ENCODE measurements at places on chromosomes 2 and 18. TPM values are rescaled to one million over a fixed set of nuclear protein-coding genes. Genes with fewer than 3 reads are reported as not detected.

The POTEC gene
- total RNA-seq: not detected

The USP40 gene
- 73.8 TPM for total RNA-seq

The DSC2 gene
- total RNA-seq: 7.0 TPM

DNA sequence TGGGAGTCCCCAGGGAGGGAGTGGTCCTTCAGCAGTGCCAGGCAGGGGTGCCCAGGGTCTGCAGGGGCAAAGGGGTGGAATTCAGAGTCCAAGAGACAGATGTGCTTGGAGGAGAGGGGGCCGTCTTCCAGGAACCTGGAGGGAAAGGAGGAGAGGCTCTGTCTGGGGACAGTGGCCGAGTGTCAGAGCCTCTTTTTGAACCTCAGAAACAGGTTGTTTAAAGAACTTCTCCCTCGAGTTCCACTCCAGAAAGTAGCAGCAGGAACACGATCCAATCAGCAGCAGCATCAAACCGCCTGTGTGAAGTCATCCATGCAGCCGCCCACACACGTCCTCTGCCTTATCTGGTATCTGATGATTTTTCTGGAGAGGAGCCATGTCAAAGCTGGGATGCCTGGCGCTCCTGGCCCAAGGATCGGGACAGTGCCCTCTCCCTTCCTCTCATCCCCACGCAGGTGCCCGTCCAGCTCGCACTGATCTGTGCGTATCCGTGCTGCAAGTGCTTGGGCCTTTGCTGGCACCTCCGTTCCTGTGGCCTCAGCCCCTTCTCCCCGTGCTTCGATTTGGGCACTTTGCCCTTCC is 205.1 kb downstream of the NDUFA10 start:
- H3K27ac ChIP-seq: no peak overlapping the region
- H3K36me3 ChIP-seq: no peaks in the 10 kb centered on the region
- peaks cover 15% of the 10 kb centered on the region for H3K4me1 ChIP-seq
- H3K27me3 ChIP-seq: no peaks in the 10 kb centered on the region
- no peak overlapping the region for H3K4me3 ChIP-seq

- H3K4me3 ChIP-seq: no peak overlapping the region
- no peaks in the 10 kb centered on the region for H3K4me1 ChIP-seq
- no peak overlapping the region for H3K27ac ChIP-seq
- no peaks in the 10 kb centered on the region for H3K36me3 ChIP-seq
- DNase-seq: no peak
- H3K27me3 ChIP-seq: no peaks in the 10 kb centered on the region
Measured at GRCh38 chr2:209973328-209973727, 29.1 kb upstream of the RPE start.

DNA sequence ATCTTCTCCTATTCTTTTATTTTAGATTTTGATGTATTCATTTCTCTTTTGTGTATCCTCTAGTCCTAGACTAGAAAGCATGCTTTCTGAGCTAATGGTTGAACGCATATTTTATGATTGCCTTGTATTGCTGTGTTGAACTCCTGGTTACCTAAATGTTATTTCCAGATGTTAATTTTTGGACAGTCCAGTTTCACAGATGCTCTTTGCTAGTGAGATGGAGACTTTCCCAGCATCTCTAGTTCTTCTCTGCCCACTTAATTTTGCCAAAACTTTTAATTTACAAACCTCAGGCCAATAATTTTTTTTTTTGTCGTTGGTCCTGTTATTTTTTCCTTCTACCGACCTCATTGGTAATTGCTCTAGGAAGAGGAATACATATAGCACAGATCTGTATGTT is 153.2 kb downstream of the HAUS1 start:
- H3K4me3 ChIP-seq: no peak overlapping the region
- H3K4me1 ChIP-seq: peaks cover 54% of the 10 kb centered on the region
- no peaks in the 10 kb centered on the region for H3K27me3 ChIP-seq
- no peak for DNase-seq
- H3K36me3 ChIP-seq: no peaks in the 10 kb centered on the region

- H3K27me3 ChIP-seq: no peaks in the 10 kb centered on the region
- H3K36me3 ChIP-seq: no peaks in the 10 kb centered on the region
- no peak overlapping the region for H3K4me3 ChIP-seq
- DNase-seq: no peak
Measured at GRCh38 chr2:124319577-124319976, 294.5 kb downstream of the CNTNAP5 start.

GRCh38 chr2:43984533-43984932 is 11.3 kb downstream of the LRPPRC start:
- no peak overlapping the region for H3K4me3 ChIP-seq
- H3K36me3 ChIP-seq: peaks cover 6% of the 10 kb centered on the region
- no peaks in the 10 kb centered on the region for H3K27me3 ChIP-seq
- no peaks in the 10 kb centered on the region for H3K4me1 ChIP-seq
